ENCODE measurements at places on chromosomes 2 and 18. TPM values are rescaled to one million over a fixed set of nuclear protein-coding genes. Genes with fewer than 3 reads are reported as not detected.

The BCL2 gene
- total RNA-seq = 40.3 TPM

The KIF1A gene
- not detected for total RNA-seq

The RGPD6 gene
- 84.7 TPM for total RNA-seq

The EML4 gene
- total RNA-seq = 228 TPM

The SULT1C2 gene
- total RNA-seq = not detected

The ABCB11 gene
- total RNA-seq = not detected

The KATNAL2 gene
- 1.5 TPM for total RNA-seq

The LOXL3 gene
- total RNA-seq = 0.25 TPM

Measured in CD4-positive, alpha-beta T cell (primary cell).